ENCODE measurements at places on chromosomes 12 and 14.

GRCh38 chr14:70645892-70646291, 4.2 kb downstream of the TTC9 start:
- DNase-seq = no peak

DNA sequence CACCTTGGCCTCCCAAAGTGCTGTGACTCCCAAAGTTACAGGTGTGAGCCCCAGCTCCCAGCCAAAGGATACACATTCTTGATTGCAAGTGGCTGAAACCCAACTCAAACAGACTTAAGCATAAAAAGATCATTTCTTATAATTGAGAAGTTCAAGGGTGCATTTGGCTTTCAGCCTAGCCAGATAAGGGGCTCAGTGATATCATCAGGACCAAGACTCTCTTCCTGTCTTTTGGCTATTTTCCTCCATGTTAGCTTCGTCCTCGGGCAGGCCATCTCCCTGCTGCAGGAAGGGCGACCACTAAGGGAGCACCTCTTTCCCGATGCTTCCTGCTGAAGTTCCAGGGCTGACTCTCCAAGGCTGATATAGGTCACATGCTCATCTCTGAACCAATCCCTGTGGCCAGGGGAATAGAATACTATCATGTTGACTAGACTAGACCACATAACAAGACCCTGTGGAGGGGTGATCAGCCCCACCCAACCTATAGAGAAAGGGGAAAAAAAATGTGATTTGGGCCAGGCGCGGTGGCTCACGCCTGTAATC, 9.8 kb upstream of the KRT8 start:
- DNase-seq = no peak

DNA sequence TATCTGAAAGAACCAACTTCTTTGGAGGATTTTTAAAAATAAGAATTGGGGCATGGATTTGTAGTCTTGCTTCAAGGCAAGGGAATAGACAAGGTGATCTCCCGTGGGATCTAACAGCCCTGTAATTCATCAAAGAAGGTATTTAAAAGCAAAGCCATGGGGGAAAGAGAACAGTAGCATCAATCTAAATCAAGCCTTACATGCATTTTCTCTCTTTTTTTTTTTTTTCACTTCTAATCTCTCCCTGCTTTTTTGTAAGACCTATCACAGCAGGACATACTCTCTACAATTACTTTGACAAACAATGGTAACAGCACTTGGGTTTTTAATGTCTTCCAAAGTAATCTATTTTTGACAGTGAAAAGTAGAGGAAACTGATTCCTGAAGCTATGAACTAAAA, 367.9 kb downstream of the PAWR start:
- no peak for DNase-seq

GRCh38 chr12:110249105-110249504, 31.9 kb upstream of the ATP2A2 start:
- no peak for DNase-seq

DNA sequence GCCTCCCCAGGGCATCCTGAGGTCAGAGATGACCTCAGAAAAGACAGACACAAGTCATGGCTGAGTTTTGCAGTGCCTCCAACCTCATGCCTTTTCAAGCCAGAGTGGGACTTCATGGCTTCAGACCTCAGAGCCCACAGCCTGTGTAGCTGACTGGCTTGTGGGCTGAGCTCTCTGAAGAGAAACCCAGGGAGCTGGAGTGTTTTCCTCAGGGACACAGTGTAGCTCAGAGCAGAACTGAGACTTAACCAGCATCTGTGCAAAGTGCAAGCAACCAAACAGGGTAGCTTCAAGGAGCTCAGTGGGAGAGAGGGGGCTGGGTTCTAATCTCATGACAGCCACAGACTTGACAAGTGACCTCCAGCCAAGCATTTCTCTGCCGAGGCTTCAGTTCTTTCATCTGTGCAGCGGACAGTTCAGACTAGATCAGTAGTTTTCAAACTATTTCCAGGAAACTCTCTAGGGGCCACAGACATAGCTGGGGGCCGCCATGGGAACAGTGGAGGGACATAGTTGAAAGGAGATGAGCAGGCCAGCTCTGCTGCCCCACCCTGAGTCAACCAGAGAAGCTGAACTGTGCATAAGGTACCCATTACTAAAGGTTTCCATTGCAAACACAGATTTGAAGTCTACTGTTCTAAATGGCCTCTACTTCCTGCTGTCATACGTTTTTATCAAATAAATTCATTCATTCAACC, 80.0 kb downstream of the LGMN start:
- no peak for DNase-seq

- DNase-seq = no peak
Measured at GRCh38 chr12:98446682-98447081, 68.7 kb upstream of the TMPO start.

DNA sequence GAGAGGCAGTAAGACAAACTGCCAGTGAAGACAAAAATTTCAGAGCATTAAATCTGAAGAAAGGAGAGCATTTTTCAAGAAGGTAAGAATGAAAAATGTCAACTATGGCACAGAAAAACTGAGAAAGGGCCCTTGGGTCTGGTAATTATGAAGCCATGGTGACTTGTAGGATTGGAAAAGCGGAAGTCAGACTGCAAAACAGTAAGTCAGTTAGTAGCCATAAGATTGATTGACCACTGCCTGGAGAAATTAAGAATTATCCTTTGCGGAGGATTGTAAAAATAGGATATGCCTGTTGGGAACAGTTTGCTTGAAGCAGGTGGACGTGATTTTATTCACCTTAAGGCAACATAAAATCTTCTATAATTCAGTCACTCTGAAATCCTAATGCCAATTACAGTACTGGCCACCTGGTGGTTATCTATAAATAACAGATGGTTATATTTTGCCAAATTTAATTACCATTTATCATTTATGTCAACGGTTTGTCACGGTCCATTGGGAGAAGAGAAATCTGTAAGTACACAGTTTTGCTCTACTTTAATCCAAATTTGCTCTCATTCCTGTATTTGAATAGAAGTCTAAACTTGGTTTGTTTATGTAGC, 127.1 kb upstream of the CNTN1 start:
- DNase-seq = no peak

- no peak for DNase-seq
Measured at GRCh38 chr14:52272375-52272774, 4.9 kb downstream of the PTGDR start.

DNA sequence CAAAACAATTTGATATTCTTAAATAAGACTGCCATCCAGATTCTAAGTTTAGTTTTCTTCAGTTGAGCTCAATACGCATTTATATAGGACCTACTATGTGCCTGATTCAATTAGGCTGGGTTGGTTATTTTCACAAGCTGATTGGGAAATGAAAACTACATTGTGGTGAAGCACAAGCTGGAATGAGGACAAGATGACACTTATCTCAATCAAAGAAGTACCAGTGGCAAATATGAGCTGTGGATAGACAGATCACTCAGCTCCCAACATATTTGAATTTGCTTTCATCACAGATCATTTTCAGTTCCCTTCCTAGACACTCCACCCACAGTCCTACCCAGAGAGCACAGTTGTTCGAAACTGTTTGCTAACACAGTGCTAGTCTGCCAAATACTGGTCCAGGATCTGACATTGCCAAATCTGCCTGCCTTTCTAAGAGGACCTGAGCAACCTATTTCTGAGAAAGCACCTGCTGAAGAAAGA, 74.7 kb downstream of the LLPH start:
- DNase-seq = no peak

DNA sequence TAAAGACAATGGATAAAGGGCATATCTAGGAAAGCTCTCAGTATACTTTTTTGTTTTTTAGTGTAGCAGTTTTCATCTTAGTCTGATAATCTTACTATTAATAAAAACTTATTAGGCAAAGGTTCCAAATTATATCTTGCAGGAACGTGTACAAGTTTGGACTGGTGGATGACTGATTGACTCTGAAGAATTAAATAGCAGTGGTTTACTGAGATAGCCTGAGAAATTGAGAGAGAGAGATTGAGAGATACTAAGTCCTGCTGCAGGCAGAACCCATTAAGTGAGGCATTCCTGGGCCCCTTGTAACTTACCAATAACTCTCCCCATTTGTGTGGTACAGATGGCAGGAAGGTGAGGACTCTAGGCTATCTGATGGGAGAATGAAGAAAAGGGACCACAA, 80.2 kb upstream of the SLC38A2 start:
- no peak for DNase-seq

DNA sequence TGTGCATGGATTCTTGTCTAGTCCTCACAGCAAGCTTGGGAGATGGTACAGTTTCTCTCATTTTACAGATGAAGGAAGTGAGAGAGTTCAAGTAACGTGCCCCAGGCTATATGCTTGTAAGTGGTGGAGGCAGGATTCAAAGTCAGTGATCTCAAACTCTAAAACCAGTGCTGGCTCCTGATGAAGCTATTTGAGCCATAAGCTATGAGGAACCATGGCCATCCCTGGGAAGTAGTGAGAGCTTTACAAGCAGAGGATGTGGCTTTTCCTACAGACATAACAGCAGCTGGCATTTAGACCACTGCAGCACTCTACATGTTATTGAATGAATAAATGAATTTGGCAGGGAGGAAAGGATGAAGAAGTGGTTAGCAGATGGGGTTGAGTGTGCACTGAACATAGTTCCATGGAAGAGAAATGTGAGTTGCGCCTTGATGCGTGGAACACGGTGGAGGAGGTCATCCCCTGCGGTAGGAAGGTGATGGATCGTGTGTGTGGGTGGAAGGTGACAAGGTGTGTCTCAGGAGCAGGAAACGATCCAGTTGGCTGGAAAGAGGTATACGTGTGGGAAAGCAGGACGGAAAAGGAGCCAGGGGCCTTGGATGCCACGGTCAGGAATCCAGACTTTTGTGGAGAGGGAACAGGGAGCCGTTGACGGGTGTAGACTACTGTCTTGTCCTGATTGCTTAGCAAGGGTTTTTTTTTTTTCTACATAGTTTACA, 65.2 kb downstream of the RFX4 start:
- no peak for DNase-seq

DNA sequence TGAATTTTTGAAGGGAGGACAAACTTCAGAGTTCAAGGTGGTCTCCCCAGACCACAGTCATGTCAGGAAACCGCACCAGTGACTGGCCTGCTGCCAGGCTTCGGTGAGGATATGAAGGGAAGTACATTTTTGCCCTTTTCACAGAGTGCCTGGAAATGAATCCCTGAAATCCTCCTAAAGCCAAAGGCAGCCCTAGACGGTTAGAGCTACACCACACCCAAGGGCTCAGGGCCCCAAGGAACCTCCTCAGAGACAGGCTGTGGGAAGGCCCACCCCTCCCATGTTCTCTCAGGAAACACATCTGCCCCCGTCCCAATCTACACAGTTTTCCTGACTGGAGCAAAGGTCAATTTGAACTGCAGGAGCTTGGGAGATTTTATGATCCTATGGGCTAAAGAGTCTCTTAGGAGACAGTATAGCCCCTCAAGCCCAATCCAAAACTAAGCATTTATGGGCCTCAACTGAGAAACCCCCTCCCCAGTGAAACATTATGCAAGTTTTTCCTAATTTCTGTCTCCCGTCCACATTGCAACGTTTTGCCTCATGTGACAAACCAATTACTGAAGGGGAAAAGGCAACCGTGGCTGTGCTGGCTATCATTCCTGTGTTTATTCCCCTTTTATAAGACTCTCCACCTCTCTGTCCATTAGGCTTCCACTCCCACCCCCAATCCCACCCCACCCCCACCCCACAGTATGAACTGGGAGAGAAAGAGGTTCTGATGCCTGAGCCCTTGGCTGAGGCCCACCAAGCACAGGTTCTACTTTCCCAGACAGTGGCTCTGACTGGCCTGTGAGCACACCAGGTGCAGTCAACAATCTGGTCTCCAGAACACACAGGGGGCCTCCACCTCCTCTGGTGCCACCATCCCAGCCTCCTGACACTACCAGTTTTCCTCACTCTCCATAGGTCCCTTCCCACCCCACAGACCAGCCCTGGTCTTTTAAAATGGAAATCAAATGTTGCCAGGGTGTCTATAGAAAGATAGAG, 9.6 kb upstream of the RNASE1 start:
- no peak for DNase-seq

DNA sequence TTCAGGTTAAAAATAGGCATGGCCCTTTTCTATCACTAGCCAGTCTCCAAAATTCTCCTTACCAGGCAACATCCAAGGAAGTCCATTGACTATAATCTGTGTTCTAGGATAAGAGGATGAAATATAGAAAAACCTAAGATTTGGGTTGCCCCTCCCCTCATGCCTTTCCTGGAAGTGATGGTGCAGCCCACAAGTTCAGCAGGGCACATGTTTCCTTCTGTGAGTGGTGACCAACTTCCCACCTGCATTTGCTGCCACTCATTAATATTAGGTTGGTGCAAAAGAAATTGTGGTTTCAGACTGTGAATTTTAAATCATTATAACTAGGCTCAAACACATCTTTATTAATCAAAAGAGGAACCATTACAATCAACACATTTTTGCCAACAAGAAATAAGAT, 250.5 kb upstream of the FKBP4 start:
- no peak for DNase-seq

- DNase-seq = no peak
Measured at GRCh38 chr14:34853041-34853440, 22.1 kb downstream of the BAZ1A start.

- DNase-seq = no peak
Measured at GRCh38 chr14:77106666-77107065, 8.6 kb downstream of the CIPC start.

DNA sequence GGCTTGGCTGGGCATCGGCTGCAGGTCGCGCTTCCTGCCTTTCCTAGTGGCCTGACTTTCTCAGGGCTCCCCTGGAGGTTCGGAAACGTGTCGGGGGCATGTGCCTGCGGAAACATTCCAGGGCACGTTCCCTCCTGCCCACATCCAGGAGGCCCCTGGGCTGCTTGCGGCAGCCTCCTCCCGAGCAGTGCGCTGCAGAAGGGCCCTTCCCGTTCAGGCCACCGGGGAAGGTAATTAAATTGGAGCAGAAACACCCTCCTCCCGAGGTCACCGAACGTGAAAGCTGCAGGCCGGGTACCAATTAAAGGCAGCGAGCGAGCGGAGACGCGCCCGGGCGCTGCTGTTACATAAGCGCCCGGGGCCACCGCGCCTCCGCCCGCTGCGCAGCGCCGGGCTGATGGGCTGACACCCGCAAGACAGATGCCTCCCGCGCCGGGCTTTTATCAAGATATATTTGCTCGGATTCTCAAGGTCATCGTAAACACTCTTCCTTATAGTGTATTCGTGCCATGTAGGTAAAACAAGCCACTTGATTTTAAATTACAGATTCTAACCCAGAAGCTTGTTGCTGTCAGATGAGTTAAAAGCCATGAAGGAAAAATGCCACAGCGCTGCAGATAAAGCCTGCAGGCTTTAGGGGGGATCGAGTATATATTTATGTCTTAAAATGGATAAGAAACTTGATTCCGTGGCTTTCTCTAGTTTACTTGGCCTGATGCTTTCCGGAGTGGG, 31.4 kb downstream of the SSPN start:
- DNase-seq = peak; percentile 15

DNA sequence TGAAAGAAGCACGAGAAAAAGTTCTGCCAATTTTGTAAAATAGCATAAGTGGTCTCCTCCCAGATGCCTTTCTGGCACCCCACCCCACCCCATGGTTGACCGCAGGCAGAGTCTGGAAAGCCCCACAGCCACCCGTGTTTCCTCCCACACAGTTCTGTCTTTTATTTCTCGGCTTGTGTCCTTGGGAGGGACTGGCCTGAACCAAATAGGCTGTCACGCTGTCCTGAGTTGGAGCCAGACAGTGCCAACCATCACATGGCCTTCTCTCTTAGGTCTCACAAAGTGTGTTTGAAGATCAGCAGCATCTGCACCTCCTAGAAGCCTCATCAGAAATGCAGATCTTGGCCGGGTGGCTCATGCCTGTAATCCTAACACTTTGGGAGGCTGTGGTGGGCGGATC, 10.2 kb upstream of the LTA4H start:
- DNase-seq = no peak

GRCh38 chr14:24098927-24099813, 5.1 kb downstream of the PCK2 start:
- DNase-seq = no peak
